ENCODE measurements at places on chromosomes 7 and 10.

DNA sequence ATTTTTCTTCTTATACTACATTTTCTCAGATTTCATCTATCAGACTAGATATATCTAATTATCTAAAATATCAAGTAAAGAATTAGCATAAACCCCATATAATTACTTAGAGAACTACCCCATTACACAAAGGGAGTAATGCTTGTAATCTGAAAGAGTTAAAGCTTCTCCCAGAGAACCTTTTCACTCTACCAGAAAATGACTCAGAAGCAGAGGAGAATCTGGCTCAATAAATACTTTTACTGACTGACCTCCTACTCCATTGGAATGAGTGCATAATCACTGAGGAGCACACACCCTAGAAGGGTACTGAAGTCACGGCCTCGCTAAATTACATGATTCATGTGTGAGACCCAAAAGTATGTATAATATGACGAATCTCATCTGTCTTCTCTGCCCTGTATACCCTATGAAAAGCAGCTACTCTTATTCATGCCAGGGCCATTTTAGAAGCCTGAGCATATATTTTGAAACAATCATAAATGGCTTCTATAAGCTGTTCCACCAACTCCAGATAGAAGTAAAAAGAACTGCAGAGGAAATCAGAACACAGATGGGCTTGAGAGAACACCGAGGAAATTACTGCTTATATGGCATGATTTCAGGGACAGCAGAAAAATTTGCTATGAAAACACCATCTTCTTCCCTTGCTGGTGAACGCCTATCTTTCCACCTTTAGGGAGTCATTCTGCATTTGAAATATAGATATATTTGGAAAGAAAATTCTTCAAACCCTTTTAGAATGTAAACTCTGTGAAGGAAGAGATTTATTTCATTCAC is 32.7 kb downstream of the DNMBP start:
- DNase-seq = no peak

DNA sequence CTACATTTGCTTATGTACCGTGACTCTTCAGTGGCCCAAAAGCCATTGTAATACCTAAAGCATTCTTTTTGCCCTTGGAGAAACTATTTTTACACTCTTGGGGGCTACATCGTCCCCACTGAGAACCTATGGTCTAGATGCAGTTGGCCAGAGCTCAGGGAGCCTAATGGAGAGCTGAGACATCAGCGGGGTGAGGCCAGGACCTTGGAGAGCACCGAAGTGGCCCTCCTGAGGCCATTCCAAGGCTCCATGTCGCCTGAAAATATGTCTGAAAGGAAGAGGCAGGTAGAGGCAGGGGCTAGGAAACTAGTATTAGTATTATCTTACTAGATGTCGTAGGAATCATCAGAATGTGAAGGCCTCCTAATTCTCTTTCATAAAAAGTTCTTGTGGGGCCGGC is 4.9 kb downstream of the PKD2L1 start:
- DNase-seq = no peak

GRCh38 chr10:5461203-5461588 is 38.2 kb downstream of the CALML5 start:
- DNase-seq = no peak

DNA sequence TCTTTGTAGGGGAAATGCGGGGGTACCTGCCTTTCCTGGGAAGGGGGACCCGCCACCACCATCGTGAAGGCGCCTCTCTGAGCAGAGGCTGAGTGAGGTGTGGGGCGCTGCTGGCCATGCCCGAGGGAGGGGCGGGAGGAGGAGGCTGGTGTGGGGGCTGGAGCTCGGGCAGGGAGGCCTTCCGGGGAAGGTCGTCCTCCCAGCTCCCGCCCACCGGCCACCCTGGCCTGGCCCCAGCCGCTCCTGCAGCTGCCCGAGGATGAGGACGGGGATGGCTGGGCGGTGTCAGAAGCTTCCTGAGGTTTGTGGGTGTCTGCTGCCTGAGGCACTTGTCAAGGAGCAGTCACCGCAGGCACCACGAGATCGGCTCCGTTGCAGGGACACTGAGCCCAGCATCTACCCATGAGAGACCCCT is 11.4 kb downstream of the PWWP2B start:
- peak; percentile 85 for DNase-seq

DNA sequence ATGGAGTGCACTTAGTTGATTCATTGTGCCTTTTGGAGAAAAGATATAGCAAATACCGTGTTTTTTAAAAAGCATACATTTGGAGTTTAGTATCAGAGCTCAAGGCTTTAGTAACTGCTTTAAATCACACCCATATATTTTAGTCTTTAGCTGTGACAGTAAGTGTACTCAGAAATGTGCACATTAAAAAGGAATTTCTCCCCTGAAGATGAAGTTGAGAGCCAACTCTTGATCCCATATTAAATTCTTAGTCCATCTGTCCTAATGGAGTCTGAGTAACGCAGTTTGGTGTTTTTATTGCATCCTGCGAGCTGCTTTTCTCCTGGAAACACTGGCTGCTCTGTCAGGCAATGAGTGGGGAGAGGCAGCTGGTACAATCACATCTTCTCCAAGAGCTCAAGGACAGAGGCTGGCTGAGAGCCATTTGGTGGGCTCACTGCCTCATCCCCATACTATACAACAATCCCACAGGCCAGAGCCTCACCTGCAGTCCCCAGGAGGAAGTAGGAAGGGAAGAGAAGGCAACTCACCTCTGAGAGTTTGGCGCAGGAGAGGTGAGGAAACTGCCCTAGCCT is 473.6 kb upstream of the C7orf33 start:
- no peak for DNase-seq

GRCh38 chr7:151704960-151705635 is 171.8 kb downstream of the PRKAG2 start:
- no peak for DNase-seq

DNA sequence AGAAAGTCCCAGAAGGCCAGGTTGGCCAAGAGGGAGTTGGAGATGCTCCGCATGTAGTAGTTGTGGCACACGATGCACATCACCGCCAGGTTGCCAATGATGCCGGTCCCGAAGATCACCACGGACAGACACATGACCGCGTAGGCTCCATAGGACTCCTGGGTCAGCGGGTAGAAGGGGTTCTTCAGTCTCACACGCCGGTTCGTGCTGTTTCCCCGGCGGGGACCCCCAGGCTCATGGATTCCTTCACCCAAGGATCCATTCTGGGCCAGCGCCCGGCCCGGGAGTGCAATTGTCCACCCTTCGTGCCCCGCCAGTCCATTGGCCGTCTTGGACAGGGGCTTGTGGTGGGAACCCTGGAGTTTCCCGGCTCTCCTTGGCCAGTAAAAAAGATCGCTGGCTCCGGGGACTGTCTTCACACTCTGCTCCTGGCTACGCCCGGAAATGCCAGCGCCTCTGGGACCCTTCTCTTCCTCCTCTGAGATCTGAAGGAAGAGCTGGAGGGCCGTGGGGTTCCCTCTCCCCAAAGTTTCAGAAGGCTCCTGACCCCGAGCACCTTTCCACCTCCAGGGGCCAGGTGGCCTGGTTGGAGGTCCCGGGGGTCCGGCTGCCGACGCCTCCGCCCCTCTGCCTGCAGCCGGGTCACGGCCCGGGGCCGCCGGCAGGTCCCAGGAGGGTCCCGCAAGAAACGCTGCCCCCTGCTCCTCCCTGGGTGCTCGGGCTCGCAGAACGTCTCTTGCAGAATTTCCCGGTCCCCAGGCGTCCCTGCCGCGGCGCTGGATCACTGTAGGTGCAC is 1.3 kb downstream of the GPR37 start:
- DNase-seq = no peak

GRCh38 chr10:72292223-72292691 is 18.5 kb downstream of the DDIT4 start:
- no peak for DNase-seq

GRCh38 chr10:34696423-34696822 is 118.7 kb downstream of the PARD3 start:
- DNase-seq = no peak

GRCh38 chr7:17247357-17247756 is 51.1 kb upstream of the AHR start:
- DNase-seq = no peak

DNA sequence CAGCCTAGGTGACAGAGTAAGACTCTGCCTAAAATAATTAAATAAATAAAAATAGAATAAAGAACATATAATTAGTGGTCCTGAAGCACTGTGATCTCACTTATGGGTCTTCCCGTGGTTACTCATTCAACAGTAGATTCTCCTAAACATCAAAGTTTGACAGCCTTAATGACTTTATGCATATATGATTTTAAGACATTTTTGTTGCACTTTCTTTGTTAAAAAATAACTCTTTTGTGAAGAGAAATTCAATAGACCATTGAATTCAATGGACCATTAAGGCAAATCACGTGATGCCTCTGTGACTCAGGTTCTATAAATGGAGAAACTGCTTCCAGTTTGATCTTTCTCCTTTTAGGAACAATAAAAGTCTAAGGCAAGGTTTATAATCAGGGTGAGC is 59.6 kb downstream of the ATOH7 start:
- DNase-seq = no peak

DNA sequence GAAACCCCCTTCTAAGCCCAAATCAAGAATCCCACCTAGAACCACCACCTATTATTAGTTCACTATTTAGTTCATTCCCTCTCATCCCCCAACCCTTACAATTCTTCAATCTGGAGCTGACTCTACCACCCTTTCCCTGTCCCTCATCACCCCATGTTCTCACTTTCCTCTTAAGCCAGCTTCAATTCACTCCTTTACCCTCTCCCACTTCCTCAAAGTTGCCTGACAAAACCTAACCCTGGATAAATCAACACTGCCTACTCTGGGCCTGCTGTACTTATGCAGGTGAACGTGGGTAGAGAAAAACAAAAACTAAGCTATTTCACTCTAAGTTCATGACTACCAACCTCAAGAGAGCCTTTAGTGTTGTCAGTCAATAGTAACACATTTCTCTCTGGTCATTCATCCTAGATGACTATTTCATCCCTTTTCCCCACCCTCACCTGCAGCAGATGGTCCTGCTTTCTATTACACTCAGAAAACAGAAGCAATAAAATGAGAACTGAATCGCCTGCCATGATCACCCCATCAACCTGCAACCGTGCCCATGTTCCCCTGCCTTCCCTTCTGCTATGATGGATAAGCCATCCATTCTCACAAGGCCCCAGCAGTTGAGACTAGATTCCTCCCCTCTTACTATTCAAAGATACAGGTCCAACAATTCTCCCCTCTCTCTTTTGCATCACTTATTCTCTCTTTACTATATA is 52.6 kb downstream of the ARHGAP21 start:
- no peak for DNase-seq

DNA sequence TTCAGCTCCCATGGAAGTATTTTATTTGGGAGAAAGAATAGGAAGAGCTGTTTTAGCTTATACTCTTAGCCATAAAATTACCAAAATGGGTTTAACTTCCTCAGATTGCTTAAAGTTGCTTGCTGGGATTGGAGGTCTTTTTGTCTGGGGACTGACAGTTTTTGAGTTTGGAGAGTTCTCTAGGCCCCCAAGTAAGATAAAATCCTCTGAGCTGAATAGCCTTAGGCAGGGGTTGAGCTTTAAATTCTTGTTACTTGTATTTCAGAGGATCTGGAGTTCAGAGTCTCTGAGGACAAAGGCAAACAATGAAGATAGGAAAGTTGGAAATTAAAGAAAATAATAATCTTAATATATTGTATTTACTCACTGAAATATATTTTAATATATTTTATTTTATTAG is 294.4 kb upstream of the DKK1 start:
- DNase-seq = no peak
